ENCODE measurements at places on chromosomes 11 and 22. TPM values are rescaled to one million over a fixed set of nuclear protein-coding genes. Genes with fewer than 3 reads are reported as not detected.

DNA sequence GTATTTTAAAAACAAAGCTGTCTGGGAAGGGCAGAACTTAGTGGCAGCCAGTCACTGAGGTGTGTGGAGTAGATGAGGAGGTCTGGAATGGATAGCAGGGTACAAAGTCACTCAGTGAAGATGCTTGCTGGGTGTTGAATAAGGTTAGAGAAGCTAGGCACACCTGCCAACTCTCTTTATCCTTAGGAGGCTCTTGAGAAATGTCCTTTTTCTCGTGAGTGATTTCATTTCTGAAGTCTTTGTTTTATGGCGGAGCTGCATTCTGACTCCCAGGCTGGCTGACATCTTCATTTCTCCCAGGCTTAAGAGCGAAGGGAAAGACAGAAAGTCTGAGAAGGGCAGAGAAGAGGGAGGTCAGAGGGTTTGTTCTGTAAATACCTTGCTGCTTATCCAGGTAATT is 31.0 kb downstream of the CECR2 start:
- H3K4me3 ChIP-seq: no peak overlapping the region
- peaks cover 4% of the 10 kb centered on the region for H3K4me1 ChIP-seq
- no peak overlapping the region for H3K27ac ChIP-seq
- no peak for DNase-seq

DNA sequence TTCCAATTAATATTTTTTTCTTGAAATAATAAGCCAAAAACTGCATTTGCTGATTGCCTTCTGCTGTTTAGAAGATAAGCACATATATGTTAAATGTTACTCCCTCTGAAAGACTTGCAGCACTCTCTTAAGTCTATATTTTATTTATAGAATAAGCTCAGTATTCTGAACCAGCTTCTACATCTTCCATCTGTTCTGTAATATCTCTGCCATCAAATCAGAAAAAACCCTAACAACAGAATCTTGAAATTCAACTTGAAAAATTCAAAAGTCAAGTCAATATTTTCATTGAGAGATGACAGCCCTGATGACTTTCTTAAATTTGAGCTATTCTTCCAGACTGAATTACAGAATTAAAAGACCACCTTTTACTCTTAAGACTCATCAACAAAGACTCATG is 247.9 kb downstream of the NELL1 start:
- DNase-seq: no peak
- H3K4me1 ChIP-seq: no peaks in the 10 kb centered on the region
- H3K27me3 ChIP-seq: no peaks in the 10 kb centered on the region
- H3K36me3 ChIP-seq: no peaks in the 10 kb centered on the region
- H3K27ac ChIP-seq: no peak overlapping the region
- no peak overlapping the region for H3K4me3 ChIP-seq

- no peaks in the 10 kb centered on the region for H3K36me3 ChIP-seq
- no peak for DNase-seq
- H3K27ac ChIP-seq: no peak overlapping the region
These were observed 22.2 kb downstream of the OPCML start for GRCh38 chr11:133509924-133510697.

- DNase-seq: no peak
- no peaks in the 10 kb centered on the region for H3K27me3 ChIP-seq
- peak overlapping the region; percentile 81 for H3K4me3 ChIP-seq
- peak overlapping the region; percentile 69 for H3K27ac ChIP-seq
These were observed 411 bp downstream of the SIGIRR start for GRCh38 chr11:414318-414857.

DNA sequence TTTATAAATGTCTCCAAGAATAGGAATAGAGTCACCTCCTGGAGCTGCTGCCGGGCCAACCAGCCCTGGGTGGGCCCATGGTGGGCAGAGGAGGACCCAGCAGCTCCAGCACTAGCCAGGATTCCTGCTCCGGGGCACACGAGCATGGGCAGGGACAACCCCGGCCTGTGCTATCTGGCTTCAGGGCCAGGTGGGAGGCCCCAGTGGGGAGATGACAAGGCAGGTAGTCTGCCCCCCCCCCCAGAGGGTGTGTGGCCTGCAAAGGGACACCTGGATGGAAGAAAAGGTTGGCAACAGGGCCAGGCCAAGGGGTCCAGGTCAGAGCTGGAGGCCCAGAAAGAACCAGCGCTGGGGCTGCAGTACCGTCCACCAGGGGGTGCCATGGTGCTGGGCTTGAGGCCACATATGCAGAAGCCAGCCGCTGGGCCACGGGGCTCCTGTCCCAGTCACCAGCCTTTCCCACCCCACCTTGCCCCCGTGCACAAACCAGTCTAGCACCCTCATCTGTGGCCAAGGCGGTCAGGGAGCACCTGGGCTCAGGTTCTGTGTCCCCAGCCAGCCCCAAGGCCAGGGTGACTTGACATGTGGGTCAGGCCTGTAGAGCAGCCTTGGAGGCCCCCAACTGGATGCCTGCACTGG is 3.4 kb downstream of the TSPAN32 start:
- H3K4me3 ChIP-seq: peak overlapping the region; percentile 32
- H3K4me1 ChIP-seq: peaks cover 61% of the 10 kb centered on the region
- peak overlapping the region; percentile 18 for H3K27ac ChIP-seq
- H3K36me3 ChIP-seq: no peaks in the 10 kb centered on the region

MS4A3 gene
- total RNA-seq: not detected

DNA sequence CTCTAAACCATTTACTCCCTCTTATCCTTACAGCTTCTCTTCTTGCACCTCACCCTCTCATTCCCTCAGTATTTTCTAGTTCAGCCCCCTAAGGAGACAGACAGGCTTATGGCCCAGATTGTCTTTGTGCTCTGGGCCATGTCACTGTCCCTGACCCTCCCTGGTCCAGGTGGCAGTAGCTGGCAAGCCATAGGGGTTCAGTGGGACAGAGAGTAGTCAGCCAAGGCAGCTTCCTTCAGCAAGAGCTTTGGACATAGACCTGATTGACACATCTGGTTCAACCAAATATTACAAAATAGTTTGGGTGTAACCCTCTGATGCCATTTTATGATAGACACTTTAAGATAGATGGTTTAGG is 53.9 kb downstream of the NCAM1 start:
- H3K4me3 ChIP-seq: no peak overlapping the region
- no peaks in the 10 kb centered on the region for H3K27me3 ChIP-seq
- no peak overlapping the region for H3K27ac ChIP-seq
- H3K36me3 ChIP-seq: no peaks in the 10 kb centered on the region
- no peak for DNase-seq

GUCY1A2 gene
- 0.07 TPM for total RNA-seq

CRYBB2 gene
- total RNA-seq: not detected

OR8G1 gene
- total RNA-seq: not detected
